ENCODE measurements at places on chromosomes 1 and 21.

DNA sequence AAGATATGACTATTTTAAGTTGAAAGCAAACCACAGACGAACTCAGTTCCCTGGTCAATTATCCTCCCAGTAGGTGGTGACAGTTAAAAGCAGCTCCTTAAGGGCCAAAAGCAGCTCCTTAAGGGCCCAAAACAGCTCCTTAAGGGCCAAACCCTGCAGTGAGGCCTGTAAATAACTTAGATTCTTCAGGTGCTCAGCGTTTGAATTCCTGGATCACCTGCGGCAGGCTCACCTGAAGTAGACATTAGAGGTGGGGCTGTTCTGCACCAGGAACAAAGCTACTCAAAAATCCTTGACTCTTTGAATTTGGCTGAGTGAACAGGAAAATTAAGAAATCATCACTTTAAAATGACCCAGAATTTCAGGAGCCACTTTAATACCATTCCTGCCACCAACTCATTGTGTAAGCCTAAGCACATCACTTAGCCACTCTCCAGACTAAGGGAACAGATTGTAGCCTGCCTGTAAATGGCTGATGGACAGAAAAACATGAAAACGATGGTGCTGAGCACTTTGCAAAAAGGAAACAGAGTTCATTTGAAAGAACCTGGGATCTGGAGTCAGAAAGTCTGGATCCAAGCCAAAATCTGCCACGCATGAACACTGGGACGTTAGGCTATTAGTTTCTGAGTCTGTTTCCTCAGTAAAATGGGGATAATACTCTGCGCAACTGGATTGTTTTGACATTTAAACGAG is 126.9 kb downstream of the LRIG2 start:
- DNase-seq = no peak

DNA sequence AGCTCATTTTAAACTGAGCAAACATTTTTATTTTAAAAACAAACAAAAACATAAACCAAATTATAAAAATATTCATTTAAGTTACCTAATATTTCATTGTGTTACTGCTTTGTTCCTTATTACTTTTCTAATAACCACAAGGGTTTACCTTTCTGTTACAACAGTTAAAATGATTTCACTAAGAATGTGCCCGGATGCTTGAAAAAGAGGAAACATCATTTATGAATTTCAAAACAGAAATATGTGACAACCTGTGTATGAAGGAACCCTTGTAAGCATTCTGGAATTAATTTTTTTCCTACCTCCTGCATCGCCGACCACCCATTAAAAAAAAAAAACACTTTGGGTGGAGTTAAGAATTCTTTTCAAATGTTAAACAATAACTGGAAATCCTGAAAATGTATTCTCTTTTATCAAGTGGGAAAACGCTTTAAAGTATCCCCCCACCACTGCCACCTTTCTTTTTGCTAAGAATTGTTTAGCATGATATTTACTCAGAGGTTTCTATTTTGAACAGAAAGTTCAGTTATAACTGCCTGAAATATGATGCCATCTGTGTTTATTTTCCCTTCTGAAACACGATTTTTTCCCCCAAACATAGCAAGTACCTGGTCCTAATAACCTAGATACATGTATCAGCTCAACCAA is 9.1 kb downstream of the CYYR1 start:
- DNase-seq = no peak

DNA sequence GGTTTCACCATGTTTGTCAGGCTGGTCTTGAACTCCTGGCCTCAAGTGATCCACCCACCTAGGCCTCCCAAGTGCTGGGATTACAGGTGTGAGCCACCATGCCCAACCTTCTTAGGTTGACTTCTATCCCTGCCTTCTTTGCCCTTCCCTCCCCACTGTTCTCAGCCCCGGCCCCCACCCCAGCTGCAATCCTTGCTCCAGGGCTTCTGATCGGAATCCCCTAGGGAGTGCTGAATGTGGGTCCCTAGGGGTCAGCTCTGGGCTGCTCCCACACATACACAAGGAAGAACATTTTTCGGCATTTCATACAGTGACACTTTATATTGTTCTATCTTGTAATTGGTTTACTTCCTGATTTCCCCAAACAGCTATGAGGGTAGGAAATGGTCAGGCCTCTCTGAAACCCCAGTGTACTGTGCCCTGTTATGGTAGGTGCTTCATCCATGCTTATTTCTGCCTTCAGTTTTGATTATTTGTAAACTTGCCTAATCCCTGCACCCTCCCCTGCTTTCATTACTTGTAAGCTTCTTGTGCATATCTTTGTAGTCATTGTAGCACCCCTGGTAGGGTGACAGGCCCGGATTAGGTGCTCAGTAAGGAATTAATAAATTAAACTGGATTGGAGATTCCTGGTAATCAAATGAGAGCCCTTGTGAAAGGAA is 5.8 kb upstream of the SRP9 start:
- no peak for DNase-seq

DNA sequence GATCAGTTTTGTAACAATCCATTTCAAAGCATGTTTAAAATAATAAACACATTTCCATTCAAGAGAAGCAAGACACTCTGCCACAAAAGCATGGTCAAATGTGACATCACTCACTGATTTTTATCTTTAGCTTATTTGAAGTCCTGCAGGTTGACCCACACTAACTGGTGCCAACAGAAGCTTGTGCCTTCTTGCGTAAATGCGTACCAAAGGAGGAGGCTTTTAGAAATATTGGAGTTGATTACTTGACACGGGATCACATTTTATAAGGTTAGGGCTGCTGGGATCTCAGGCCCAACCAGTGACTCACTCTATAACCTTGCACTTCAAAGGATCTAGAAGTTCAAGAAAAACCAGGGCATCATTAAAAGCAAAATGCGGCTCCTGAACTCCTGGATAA is 203.6 kb downstream of the PCP4 start:
- DNase-seq = no peak

- DNase-seq = no peak
Observed at GRCh38 chr1:41835485-41835884, 83.2 kb downstream of the HIVEP3 start.

DNA sequence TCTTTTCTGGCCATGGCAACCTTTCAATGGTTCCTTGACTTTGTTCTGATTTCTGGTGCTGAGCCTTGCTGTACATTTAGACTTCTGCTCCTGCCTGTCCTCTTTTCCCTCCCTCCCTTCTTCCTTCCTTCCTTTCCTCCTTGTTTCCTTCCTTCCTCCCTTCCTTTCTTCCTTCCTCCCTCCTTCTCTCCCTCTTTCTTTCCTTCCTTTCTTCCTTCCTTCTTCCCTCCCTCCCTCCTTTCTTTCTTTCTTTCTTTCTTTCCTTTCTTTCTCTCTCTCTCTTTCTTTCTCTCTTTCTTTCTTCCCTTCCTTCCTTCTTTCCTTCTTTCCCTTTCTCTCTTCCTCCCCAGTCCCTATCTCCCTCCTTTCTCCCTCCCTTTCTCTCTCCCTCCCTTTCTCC is 10.4 kb upstream of the IGSF21 start:
- DNase-seq = no peak

- DNase-seq = no peak
Observed at GRCh38 chr1:215665215-215665614, 98.1 kb downstream of the KCTD3 start.

DNA sequence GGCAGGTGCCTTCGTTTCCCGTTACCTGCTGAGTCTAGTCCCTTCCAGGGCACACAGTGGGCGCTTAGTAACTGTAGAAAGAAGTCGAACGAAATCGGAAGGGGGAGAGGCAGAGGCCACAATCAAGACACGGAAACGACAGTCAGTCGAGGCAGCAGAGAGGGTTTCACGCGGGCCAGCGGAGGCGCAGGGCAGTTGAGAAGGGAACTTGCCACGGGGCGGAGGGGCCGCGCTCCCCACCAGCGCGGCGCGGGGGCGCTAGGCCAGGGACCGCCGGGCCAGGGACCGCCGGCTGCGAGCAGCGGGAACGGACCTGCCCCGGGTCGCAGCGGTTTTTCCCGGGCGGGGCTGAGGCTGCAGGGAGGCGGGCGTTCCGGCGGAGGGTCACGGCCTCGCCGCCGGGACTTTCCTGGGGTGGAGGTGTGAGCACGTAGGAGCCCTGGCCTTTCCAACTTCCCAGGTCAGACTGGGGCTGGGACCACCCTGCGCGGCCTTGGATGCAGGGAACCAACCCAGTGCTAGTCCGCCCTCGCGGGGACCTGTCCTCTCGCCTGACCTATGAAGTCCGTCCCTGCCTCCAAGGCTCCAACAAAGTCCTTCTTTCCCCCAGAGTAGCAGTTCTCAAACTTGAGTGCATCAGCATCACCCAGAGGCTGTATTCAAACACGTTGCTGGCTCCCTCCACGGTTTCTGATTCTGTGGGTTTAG is 150.1 kb upstream of the FGGY start:
- peak; percentile 6 for DNase-seq

DNA sequence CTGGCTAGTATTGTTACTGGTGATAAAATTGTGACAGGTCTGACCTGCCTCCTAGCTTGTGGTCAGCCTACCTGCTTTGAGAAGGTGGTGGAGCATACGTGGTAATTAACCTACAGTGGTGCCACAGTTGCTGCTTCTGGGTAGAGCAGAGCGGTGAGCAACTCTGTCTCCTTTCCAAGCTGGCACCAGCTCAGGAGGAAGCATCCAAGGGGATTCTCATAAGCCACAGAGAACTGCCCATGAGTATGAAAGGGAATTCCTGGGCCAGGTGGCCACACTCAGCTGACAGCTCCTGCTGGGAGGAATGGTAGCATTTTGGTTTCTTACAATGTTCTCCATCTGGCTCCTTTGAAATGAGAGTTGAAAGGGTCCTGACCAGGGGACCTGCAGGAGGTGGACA is 39.4 kb downstream of the ATP2B4 start:
- no peak for DNase-seq

- no peak for DNase-seq
Observed at GRCh38 chr1:22643928-22644327, 495 bp downstream of the C1QC start.

DNA sequence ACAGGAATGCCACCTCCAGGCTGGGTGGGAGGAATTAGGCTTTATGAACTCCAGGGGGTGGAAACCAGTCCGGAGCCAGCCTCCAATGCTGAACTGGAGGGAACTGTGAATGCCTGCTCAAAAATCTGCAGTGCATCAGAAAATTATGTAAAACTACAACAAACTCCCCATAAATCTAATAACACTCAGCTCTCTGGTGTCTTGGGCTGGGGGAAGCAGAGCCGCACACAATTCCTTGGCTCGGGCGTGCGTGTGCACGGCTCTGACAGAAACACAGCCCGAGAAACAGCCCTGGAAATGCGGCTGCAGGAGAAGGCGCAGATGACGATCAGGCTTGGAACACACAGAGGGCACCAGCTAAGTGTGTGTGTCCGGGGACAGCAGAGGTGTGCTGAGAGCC is 127.6 kb upstream of the VAMP3 start:
- DNase-seq = no peak

- no peak for DNase-seq
Observed at GRCh38 chr1:24620678-24621077, 22.4 kb upstream of the SRRM1 start.

DNA sequence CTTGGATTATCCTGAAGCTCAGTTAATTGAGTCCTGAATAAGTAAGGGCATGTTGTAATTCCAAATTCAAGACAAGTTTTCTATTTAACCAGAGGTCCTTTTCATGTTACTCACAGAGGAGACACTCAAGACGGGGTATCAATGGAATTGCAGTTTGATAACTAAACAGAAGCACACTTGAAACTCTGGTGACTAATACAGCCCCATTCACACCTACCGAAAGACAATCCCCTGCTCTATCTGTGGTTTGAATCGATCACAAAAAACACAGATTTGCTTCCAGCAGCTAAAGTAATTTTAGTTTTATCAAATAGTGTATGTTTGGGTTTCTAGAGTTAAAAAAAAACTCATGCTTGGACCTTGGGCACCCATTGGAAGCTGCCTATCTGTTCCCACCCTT is 60.4 kb downstream of the TEX35 start:
- DNase-seq = no peak

DNA sequence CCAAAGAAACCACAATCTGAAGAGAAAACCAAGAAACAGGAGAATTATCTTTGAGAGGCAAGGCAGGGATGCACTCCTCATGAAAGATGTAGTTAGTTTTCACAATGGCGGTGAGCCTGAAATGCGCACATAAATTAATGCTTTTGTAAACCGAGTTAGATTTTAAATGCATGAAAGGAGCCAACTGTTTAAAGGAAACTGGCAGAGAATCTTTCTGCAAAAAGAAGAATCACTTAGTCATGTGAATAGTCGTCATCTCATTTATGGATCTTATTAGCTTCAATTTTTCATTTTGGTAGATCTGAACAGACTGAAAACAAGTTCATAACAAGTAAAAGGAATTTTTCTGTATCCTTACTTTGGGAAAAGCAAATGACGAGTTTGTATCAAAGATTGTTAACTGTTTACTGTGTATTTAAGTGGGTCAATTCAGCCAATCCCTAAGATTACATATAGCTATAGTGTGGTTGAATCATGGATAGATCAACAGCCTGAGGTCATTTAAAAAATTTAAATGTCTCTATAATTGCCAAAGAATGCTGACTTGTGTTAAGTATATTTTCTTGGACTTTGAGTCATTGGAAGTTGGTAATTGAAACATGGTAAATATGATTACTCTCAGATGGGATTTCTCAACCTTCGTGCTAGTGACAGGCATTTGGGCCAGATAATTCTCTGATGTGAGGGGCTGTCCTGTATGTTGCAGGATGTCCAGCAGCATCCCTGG is 226.6 kb upstream of the KAZN start:
- DNase-seq = no peak

- no peak for DNase-seq
Observed at GRCh38 chr21:37792046-37792445, 124.2 kb downstream of the KCNJ6 start.

GRCh38 chr1:14215151-14215550 is 383.3 kb upstream of the KAZN start:
- DNase-seq = no peak

DNA sequence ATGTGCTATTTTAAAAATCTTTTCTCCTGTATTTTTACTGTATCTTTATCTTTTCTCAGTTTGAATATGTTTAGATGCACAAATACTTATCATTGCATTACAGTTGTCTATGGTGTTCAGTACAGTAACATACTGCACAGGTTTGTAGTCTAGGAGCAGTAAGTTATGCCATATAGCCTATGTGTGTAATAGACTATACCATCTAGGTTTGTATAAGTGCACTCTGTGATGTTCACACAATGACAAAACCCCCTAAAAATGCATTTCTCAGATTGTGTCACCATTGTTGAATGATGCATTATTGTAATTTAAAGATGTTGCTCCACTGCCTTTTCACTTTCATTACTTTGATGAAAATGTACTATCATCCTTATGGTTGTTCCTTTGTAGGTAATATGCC is 64.9 kb upstream of the PRRX1 start:
- DNase-seq = no peak

GRCh38 chr1:9031484-9032259 is 5.4 kb upstream of the SLC2A7 start:
- DNase-seq = no peak

Measured in MV-4-11 (cell line).